Suprapubic skin (tissue), 4 donors: ENCODE measurements at places on chromosomes 16 and 17.
A peak's percentile ranks its signal among the peaks of the same experiment; 100 is the strongest.

GRCh38 chr16:27286451-27286850, 17.9 kb upstream of the NSMCE1 start:
- DNase-seq, result no peak

DNA sequence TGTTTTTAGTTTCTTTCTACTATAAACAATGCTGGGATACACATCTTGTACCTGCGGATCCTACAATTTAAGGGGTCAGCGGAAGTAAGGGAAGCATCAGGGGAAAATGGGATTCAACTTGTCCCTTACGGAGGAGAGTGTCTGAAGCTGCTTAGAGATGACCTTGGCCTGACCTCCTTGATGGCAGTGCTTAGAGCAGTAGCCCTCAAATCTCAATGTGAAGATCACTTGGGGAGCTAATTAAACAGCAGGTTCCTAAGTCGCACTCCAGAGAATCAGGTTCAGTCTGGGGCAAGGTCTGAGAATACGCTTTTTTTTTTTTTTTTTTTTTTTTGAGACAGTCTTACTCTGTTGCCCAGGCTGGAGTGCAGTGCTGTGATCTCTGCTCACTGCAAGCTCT, 9.6 kb upstream of the METTL16 start:
- no peak for DNase-seq

GRCh38 chr17:75418531-75418930, 13.1 kb upstream of the GRB2 start:
- DNase-seq, result no peak

DNA sequence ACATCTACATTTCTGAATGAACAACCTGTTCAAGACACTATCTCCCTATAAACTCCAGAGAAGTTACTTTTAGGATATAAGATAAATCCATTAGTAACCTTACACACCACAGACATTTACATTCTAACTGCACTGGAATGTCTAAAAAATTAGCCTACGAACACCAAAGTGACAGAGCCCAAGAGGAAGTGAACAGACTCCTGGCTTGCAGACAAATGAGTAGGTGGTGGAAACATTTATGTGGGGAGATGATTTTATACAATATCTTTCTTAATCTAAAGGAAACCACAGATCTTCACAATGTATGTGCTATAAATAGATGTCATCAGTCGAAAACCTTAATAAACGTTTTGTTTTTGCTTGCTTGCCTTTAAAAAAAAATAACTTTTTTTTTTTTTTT, 18.8 kb downstream of the ZNF652 start:
- DNase-seq, result no peak

DNA sequence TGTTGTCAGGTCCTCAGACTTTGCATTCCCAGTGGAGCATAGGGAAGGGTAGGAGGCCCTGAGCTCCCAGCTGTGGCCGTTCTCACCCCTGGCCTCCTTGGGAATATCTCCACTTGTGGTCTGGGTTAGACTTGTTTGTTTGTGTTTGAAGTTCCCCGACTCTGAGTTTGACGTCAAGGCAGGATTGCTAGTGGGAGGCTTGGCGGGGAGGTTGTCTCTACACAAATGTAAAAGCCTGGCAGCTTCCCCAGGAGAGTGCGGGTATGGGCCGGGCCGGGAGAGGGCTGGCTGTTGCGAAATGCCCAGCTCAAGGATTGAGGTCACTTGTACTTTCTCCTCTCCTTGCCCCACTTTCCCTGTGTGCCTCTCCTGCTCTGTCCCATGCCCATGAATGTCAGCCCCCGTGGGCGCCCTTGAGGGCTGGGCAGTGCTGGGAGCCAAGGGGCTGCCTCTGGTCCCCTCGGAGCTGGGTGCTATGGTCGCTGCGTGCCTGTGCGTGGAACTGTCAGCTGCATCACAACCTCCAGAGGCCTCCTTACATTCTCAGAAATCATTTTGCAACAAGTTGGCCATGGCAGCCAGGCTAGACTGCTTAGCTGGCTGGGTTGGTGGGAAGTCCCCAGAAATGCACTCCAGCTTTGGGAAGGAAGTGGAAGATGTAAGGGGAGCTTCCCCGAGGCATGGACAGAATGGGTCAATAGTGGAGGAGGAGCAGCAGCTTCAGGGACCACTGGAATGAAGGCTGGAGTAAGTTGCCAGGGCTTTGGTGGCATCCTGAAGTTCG, 84.3 kb downstream of the KSR1 start:
- DNase-seq, result peak; percentile 94

DNA sequence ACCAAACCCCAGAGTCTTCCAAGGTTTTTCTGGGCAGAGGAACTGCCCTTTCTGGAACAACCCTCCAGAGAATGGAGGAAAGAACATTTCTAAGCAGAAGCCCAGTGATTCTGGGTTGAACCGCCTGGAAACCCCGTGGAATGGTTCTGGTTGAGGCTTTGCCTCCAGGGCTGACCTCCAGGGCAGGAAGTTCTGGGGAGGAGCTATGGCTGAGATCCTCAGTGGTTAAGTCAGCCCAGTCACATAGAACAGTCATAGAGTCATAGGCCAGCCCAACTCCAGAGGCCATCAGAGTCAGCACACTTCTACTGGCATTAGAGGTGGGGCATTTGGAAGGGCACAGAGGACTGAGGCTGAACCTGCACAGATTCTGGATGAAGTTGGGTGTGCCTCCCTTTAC, 65.9 kb downstream of the SPACA3 start:
- no peak for DNase-seq

DNA sequence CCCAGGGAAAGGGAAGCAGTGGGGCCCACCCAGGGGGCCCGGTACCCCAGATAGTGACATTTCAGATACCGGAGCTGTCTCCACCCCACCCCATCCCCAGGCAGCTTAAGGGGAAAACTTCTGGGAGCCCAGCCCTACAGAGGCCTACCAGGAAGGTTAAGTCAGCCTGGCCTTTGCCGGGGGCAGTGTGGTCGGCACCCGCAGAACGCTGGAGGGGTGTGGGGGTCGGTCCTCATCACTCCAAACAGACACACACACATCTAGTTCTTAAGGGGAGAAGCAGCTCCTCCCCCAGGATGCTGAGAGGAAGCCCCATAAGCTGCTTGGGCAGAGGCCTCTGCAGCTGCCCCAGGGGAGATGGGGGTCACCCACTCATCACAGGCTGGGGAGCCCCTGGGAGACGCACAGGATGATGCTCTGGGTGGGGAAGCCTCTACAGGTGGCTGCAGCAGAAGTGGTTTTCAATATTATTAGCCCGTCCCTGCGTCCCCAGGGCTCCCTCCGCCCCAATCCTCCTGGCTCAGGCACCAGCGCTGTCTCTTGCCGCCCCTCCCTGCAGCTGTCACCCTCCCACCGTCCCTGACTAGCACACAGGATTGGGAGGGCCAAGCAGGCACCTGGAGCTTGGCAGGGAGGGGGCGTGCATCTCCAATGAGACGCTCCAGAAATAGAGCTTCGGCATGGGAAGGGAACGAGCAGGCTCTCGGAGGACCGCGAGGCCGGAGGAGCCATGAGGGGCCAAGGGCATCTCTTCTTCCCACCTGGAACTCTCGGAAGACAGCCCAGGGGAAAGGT, 1.4 kb upstream of the ABR start:
- no peak for DNase-seq

DNA sequence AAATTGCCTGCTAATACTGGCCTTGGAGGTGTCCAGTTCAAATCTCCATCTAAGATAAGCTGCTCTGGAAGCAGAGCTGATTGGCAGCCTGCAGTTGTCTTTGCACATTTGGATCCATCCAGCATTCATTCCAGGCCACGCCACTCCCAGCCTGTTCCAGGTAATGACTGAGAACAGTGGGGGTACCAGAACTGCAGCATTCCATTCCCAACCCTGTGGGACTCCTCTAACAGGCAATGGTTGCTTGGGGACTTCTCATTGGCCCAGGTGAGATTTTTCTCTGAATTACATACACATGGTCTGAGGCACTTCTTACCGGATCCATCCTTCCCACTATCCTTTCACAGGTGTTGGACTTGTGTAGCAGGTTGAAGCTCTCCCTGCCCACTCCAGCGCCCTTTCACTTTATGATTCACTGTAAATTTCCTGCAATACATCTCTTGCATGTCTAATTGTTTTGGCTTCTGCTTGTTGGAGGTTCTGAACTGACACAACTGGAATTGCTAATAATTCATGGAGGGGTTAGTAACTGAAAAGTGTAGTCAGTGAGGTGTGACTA, 206.1 kb upstream of the ZFHX3 start:
- no peak for DNase-seq

GRCh38 chr17:46883871-46884520, 32.6 kb downstream of the WNT9B start:
- DNase-seq, result no peak
